ENCODE measurements at places on chromosomes 3 and 15. TPM values are rescaled to one million over a fixed set of nuclear protein-coding genes. Genes with fewer than 3 reads are reported as not detected.

GRCh38 chr3:189307963-189308362 is 136.2 kb downstream of the TPRG1 start:
- no peak for DNase-seq
- no peak overlapping the region for H3K4me3 ChIP-seq
- H3K27me3 ChIP-seq: no peaks in the 10 kb centered on the region
- H3K4me1 ChIP-seq: no peaks in the 10 kb centered on the region

DNA sequence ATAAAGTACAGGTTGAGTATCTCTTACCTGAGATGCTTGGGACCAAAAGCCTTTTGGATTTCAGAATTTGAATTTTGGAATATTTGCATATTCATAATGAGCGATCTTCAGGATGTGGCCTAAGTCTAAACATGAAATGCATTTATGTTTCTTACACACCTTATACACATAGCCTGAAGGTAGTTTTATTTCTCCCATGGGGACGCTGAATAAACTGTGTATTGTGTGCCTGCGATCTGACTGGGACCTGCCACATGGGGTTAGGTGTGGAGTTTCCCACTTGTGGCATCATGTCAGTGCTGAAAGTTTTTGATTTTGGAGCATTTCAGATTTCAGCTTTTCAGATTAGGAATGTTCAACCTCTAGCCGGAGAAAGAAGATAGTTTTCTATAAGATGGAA is 35.5 kb downstream of the UBE2E2 start:
- H3K27ac ChIP-seq: no peak overlapping the region
- peaks cover 2% of the 10 kb centered on the region for H3K4me1 ChIP-seq
- no peaks in the 10 kb centered on the region for H3K36me3 ChIP-seq
- no peak overlapping the region for H3K4me3 ChIP-seq
- DNase-seq: no peak
- H3K27me3 ChIP-seq: no peaks in the 10 kb centered on the region

- no peaks in the 10 kb centered on the region for H3K27me3 ChIP-seq
- no peaks in the 10 kb centered on the region for H3K4me1 ChIP-seq
- no peak overlapping the region for H3K4me3 ChIP-seq
- no peak overlapping the region for H3K27ac ChIP-seq
- no peaks in the 10 kb centered on the region for H3K36me3 ChIP-seq
- DNase-seq: peak; percentile 26
Observed at GRCh38 chr3:23629181-23629894, 176.4 kb upstream of the UBE2E1 start.

GRCh38 chr3:31016196-31016595 is 121.7 kb upstream of the GADL1 start:
- peaks cover 2% of the 10 kb centered on the region for H3K4me1 ChIP-seq
- DNase-seq: no peak

GRCh38 chr15:98649472-98650416 is 1.4 kb downstream of the IGF1R start:
- H3K4me3 ChIP-seq: peak overlapping the region; percentile 92
- H3K4me1 ChIP-seq: peaks cover 6% of the 10 kb centered on the region
- H3K27ac ChIP-seq: peak overlapping the region; percentile 97
- DNase-seq: peak; percentile 72
- H3K36me3 ChIP-seq: no peaks in the 10 kb centered on the region

DNA sequence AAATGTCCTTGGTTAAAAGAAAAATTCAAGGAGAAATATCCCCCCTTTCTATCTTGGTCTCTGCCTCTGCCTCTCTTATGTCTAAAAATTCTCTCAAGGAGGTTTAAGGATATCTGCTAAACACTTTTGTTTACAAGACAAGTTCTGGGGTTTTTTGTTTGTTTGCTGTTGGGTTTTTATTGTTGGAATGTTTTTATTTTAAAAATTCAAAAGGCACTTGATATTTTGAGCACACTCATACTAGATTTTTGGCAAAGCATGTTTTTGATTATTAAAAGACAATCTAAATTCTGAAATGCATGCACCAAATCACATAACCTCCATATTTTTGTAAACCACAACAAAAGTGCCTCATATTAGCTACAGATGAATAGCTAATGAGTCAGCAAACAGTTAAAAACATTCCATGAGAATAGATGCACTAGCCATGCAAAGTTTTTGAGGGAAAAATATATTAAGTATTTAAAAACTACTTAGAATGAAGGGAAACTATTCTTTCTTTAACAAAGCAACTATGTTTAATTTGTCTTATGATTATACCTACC is 84.6 kb downstream of the ZBTB20 start:
- DNase-seq: no peak
- H3K27me3 ChIP-seq: no peaks in the 10 kb centered on the region
- no peak overlapping the region for H3K4me3 ChIP-seq
- no peaks in the 10 kb centered on the region for H3K4me1 ChIP-seq
- no peak overlapping the region for H3K27ac ChIP-seq

CACNA2D2 gene
- total RNA-seq: 4.5 TPM

Data from ovary (tissue), 10 donors.